ENCODE measurements at places on chromosomes 2 and 18. TPM values are rescaled to one million over a fixed set of nuclear protein-coding genes. Genes with fewer than 3 reads are reported as not detected.
A peak's percentile ranks its signal among the peaks of the same experiment; 100 is the strongest.

The RBKS gene
- total RNA-seq: 8.5 TPM

The NLRC4 gene
- total RNA-seq: not detected

The IL36RN gene
- not detected for total RNA-seq

DNA sequence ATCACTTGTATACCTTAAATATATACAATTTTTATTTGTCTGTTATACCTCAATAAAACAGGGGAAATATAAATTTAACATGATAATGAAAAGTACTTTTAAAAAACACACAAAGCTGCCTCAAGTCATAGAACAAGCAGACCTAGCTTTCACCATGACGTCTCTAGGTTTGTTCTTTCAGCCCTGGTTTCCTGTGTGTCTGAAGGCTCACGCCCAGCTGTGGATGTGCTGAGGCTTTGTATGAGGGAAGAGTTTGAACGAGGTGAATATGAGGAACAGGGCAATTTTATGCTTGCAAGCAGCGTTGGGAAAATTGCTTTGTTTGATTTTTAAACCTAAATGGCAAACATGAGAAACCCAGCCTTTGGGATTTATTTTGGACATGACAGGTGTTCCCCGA, 15.3 kb downstream of the SH3RF3 start:
- DNase-seq: no peak

The UGT1A10 gene
- not detected for total RNA-seq

DNA sequence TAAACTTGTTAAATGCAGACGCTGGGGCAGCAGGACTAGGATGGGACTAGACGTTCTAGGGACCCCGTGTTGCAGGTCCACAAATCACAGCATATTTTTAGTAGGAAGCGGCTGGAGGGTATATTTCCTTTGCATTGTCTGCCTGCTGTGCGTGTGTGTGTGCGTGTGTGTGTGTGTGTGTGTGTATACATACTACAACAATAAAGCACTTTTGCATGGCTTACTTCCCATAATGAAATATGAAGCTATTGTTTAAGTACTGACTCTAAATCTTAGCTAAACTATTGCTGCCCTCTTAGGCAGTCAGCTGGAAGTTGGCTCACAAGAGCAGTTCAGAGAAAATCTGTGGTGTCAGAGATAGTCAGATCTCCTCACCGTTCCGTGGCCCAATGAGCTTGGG, 133.4 kb downstream of the CABLES1 start:
- DNase-seq: no peak

DNA sequence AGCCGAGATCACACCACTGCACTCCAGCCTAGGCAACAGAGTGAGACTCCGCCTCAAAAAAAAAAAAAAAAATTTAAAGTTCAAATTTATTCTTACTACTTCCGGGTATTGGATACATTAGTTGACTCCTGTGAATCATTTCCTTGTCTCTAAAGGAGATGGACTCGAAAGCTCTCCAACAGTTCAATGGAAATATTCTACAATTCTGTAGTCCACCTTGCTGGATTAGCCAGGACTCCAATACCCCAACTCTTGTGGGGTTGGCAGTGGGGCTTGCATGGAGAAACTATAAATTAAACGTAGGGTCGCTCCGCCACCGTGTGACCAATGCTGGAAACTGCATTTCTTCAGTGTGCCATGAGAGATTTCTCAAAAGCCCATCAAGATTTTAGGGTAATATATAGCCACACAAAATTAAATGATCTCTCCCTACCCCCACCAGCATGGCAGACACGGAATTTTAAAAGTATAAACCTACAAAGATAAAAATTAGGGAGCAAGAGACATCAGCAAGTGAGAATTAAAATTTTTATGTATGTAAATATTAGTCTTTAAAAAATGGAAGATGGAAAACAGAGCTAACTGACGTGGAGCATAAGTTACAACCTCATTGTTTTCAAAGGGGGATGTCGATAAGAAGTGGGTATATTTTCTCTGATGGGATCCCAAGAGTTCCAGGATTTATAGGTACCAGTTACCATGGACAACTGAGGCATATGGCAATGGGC, 27.8 kb upstream of the GAREM2 start:
- DNase-seq: peak; percentile 81

DNA sequence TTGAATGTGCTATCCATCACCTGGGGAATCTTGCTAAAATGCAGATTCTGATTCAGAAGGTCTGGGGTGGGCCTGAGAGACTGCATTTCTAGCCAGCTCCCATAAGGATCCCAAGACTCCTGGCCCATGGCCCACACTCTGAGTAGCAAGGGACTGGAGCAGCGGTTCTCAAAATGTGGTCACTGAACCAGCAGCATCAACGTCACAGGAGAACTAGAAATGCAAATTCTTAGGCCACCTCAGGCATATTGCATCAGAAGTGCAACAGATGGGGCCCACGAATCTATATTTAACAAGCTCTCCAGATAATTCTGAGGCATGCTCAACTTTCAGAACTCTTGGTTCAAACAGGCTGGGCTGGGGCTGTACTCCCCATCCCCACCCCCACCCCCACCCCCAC, 74.6 kb downstream of the DHRS9 start:
- no peak for DNase-seq

GRCh38 chr2:112584891-112585250, 462 bp downstream of the CHCHD5 start:
- DNase-seq: no peak

The DCAF17 gene
- total RNA-seq: 53.8 TPM

- no peak for DNase-seq
Measured at GRCh38 chr2:59277671-59278070, 1036.5 kb upstream of the FANCL start.

DNA sequence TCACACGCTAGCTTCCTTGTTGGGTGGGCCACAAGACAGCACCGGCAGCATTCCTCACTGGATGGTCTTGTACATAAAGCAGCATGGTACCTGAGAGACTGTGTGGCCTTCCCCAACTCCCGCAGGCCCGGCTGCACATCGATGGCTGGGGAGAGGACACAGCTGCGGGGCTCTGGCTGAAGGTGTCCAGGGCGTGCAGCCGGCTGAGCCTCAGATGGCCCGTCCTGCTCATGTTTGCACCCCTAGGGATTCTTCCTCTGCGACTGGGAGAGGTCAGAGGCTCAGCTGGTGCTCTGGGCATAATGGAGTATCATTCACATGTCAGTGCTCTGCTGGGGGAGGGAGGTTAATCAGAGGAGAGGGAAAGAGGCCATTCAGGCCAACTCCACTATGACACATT, 207.9 kb downstream of the SEPTIN10 start:
- no peak for DNase-seq

Data from neural progenitor cell (in vitro differentiated cells).